ENCODE measurements at places on chromosomes 11 and 22.
A peak's percentile ranks its signal among the peaks of the same experiment; 100 is the strongest.

GRCh38 chr11:44247508-44247907 lies 62.4 kb downstream of the ALX4 start:
- DNase-seq = no peak

DNA sequence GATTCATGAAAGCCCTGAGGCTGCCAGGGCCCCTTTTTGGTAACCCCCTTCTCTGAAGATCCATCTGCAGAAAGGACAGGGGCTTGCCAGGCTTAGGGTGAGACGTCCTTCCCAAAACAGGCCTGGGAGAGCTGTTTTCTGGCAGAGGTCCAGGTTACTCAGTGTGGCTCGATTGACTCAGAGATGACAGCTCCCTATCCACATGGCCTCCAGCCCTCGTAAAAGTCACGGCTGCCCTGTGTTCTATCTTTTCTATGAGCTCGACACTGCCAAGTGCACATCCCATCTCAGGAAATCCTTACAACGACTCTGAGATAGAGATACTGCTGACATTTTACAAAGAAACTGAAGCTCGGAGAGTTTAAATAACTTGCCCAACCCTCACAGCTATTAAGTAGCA lies 20.4 kb downstream of the ADAMTS8 start:
- peak; percentile 90 for DNase-seq

GRCh38 chr22:20582520-20583361 lies 75.3 kb downstream of the MED15 start:
- no peak for DNase-seq

DNA sequence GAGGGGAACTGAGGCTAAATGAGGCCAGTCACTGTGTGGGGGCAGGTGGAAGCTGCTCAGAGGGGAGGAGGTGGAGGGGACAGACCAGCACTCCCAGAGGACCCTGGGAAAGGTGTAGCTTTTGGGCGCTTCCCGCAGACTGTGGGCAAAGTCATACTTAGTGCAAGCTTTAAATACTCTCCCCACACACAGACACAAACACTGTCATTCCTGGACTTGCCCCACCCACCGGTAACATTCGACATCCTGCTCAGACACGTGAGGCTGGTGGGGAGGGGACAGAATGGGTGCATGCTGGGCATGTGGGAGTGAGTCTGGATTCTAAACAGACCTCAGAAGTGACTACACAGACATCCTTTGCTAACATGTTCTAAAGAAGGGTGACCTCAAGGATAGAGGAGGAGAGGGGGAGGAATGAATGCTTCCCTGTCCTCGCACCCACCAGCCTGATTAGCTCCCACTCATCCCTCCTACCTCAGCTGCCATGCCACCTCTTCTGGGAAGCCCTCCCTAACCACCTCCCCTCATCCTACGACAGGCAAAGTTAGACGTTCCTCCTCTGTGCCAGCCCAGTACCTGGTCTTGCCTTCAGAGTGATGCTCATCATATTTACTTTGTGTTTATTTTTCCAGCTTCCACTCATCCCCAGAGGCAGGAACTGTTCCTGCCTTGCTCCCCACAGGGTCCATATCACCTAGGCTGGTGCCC lies 22.2 kb downstream of the TSKU start:
- DNase-seq = no peak

DNA sequence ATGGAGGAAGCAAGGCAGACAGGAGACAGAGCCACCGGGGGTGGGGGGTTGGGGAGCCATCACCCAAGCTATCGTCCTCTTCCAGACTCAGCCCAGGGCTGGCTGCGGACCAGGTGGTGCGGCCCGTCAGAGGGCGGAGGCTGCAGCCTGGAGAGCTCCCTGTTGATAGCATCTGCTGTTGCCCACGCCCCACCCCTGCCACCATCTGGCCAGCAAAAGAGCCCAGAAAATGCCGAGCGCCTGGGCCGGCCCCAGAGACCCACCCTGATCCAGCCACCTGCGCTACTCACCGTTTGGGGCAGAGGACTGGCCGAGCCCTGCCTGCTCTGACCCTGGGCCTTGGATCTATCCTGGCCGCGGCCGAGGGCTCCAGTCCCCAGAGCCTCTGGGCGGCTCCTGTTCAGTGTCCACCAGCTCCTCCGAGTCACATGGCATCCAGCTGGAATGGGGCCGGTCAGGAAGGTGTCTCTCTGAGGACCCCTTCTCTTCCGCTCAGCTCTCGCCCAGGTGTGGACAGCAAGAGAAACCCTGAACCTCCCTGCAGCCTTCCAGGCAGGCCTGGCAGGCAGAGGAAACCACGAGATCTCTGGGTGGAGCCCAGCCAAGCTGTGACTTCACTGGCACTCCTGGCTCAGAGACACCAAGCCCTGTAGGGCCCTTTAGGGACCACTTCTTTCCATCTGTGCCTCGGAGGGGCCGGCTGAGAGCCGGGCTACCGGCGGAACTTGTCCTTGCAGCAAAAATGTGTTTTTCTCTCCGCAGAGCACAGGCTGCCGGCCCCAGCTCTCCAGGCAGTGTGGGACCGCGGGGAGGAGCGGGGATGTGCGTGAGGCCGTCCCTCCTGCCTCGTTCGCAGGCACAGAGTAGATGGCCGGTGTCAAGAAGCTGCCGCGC lies at the start of gene MRGPRE:
MRGPRE (minus strand) TSS at position 567 of the 894 bp plus-strand sequence. CDS start 3,618 bp downstream, outside the sequence.
- DNase-seq = peak; percentile 63

DNA sequence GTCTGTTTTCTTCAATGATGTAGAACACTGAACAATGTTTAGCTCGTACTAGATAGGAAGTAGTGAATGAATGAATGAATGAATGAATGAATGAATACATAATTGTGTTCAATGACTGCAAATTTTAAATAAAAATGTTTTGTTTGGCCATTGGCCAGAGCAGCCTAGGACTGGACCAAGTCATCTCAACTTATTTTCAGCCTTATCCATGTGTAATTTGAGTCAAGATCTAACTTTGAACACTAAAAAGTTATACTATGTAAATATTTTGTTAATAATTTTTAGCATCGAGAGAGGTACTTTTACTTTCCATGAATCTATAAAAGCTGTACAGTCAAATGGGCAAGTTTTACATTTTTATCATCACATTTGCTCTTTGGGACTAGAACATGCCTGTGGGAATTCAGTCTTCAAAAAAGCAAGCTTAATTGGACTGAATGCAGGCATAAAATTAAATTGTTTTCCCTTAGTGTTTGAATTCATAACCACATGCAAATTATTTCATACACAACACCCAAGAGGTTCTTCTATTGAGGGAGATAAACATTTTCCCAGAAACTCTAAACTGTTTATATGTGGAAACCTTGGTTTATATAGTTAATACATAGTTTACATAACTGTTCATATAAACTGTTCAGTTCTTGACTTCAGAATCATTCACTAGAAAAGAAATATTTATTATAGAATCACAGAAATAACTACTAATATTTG lies 222.1 kb upstream of the ANO3 start:
- no peak for DNase-seq

DNA sequence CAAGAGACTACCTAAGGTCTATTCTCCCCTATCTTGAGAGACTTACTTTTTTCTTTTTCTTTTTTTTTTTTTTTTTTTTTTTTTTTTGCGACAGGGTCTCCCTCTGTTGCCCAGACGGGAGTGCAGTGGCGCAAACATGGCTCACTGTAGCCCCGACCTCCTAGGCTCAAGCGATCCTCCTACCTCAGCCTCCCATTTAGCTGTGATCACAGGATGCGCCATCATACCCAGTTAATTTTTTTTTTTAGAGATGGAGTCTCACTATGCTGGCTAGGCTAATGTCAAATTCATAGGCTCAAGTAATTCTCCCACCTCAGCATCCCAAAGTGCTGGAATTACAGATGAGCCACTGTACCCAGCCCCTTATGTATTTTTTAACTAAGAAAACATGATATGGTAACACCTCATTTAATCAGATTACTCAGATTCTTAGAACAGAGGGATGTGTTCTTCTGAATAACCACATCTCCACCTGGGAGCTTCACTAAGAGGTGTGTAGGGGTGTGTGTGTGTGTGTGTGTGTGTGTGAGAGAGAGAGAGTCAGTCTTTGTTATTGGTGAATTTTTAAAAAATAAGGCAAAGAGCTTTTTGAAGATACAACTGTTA lies 102.9 kb downstream of the USP35 start:
- DNase-seq = no peak

- peak; percentile 77 for DNase-seq
These were observed 68.4 kb downstream of the IGLL5 start for GRCh38 chr22:22955866-22956535.

DNA sequence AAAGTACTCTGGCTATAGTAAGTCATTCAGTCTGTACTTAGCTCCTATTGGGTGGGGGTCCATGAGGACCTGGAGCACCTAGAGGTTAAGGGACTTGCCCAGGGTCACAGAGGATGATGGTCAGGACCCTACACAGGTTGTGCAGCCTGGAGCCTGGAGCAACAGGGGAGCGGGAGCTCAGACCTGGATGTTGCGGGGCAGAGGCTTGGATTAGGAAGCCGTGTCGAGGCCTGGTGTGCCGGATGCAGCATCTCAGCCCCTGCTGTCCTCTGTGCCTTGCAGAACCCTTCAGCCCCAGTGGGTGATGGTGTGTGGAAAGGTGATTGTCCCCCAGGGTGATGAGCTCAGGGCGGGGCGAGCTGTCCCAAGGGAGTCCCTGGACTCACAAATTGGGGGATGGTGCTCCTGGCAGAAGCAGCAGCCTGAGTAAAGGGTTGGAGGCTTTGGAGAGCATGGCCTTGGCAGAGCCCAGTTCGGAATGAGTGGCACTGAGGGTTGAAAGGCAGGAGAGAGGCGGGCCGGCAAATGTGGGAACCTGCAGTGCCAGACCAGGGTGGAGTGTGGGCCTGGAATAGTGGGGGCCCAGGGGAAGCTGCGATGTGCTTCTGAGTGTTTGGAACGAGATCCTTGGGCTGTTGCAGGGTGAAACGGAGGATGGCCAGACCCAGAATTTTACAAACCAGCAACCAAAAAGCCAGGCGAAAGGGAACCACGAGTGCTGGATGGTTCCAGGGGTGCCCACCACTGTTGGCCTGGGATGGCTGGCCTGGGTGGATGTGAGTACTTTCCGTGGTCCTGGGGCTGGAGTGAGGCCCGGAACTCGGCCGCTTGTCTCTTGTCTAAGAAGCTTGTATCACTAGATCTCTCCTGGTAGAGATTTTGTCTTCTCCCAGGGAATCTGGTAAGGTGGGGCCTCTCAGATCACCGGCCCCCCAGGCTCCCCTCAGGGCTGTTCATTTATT lies 2.9 kb downstream of the TPCN2 start:
- DNase-seq = no peak

DNA sequence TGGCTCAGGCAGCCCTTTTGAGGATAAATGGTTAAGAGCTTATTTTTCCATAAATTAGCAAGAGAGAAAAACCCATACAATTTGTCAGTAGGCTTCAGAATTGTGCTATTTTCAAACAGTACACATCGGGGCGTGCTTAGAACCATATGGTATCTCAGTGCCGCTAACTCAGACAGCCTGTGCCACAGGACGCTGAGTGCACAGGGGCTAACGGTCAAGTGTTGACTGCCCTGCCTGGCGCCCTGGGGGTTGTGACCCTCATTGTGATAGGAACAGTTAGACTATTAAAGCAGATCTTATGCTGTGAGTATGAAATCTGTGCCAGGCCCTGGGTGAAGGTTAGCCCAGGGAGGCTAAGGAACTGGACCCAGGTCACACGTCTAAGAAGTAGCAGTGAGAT lies 1519.7 kb downstream of the BRD1 start:
- no peak for DNase-seq

DNA sequence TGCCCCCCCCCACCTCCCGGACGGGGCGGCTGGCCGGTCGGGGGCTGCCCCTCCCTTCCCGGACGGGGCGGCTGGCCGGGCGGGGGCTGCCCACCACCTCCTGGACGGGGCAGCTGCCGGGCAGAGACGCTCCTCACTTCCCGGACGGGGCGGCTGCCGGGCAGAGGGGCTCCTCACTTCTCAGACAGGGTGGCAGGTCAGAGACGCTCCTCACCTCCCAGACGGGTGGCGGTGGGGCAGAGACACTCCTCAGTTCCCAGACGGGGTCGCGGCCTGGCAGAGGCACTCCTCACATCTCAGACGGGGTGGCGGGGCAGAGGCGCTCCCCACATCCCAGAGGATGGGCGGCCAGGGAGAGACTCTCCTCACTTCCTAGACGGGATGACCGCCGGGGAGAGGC lies 24.0 kb downstream of the RNF185 start:
- no peak for DNase-seq

DNA sequence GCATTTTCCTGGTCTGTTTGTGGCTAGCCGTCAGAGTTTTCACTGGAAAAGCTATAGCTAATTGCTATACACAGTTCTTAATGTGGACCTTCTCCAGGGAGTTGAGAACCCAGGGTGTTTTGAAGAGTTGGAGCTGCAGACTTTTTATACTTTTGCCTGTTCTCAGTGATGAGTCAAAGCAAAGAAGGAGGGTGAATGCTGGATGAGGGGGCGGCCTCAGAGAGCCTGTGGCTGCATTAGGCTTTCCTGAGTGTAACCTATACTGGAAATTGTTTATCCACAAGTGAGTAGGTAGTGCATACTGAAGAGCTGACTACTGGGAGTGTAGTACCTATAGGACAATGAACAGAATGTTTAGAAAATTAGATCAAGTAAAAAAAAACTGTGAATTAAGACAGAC lies 79.7 kb upstream of the HORMAD2 start:
- no peak for DNase-seq

DNA sequence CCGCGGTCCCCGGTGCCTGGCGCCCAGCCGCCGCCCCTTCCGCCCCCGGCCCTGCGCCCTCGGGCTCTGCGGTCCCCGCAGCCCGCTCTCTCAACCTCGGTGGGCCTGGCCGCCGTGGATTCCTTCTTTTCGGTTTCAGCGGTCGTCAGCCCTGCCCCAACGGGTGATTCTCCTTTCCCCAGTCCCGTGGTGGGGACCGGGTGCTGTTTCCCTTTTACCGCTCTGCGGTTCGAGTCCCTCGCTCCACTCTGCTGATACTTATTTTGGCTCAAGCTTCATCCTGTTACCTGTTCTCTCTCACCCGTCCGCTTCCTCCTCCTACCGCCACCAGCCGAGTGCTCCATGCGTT lies 494 bp downstream of the ZDHHC5 start:
- DNase-seq = peak; percentile 31

DNA sequence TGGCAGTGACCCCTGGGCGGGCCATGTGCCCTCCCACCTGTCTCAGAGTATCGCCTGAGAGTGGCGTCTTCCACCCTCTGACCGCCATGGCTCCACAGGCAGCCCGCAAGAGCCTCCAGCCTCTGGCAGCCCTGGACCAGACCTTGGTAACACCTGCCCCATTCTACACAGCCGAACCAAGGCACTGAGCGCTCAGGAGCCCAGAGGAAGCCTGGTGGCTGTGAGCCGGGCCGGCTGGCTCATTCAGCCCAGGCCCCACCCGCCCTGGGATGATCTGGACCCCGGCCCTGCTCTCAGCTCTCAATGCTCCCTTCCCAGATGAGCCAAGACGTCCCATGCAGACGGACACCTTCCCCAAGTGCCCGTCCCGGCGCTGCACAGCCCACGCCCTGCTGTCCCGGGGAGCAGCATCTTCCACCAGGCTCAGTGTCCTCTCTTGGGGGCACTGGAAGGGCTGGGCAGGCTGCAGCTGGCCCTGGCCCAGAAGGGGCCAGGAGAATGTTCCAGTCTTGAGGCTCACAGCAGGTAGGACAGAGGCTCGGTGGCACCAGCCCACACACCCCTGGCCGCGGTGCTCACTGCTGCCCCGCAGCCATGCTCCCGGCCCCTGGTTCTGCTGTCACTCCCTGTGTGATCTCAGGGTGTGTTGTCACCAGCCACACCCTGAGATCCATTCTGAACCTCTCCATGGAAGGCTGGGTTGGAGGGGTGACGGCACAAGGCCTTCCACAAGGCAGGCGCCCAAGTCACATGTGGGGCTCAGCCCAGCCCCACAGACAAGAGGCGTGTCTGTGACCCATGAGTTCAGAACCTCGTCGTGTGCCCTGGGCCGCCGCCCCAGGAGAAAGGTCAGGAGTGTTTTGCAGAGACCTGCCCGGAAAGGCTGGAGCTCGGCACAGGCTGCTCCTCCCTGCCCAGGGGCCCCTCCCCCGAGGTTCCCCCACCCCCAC lies 24.2 kb upstream of the PPARA start:
- no peak for DNase-seq

Data from AG08395 (cell line).